ENCODE measurements at places on chromosomes 12 and 14.

- DNase-seq = no peak
Measured at GRCh38 chr12:69354556-69355187, 4.9 kb upstream of the YEATS4 start.

GRCh38 chr14:89339579-89339978, 77.5 kb downstream of the FOXN3 start:
- DNase-seq = no peak

DNA sequence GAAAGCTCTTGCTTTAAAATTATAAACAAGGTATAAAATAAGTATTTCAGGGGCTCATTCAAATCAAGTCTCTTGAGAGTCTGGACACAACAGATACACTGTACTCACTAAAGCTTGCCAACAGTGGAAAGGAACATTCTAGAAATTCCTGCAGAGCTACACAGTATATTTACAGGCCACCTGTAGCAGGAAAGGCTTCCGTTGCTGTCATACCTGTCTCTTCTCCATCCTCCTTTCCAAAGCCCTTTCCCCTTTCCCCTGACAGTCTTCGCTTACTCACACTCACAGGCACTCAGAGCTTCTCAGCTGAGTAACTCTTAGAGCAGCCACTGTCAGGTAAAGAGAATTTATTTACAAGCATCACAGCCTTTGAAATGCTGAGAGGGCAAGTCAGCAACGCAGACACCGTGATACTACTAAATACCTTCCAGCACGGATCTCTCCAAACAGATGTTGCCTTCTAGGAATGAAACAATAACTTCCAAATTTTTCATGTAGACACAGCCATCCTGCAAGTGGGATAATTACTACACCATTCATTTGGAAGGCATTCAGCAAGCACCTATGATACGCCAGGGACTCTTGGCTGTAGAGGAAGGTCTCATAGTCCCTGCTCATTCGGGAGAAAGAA, 167.9 kb downstream of the FOXN3 start:
- no peak for DNase-seq

DNA sequence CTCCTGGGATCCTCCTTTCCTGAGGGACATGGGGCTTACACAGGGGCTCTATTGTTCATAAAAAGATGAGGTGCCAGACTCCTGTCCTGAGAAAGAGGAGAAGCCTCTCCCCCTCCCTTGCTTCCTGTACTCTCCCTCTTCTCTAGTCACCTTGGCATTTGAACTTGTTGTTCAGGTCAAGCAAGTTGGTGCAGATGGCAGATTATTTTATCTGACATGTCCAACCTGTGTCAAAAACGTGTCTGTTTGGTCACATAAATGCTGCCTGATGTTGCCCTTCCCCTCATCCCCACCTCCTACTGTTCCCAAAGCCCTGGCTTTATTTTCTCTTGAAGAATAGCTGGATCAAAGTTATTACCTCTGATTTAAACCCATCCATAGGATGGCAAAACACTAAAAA, 154.8 kb downstream of the TMX1 start:
- no peak for DNase-seq

DNA sequence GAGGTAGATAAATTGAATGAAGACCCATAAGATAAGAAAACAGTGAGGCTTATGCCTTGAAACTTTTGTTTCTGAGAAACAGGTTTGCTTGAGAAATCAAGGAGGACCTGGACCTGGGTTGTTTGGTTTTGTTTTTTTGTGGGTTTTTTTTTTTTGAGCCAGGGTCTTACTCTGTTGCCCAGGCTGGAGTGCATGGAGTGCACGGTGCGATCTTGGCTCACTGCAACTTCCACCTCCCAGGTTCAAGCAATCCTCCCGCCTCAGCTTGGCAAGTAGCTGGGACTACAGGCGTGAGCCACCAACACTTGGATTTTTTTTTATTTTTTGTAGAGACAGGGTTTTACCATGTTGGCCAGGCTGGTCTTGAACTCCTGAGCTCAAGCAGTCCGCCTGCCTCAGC, 9.0 kb upstream of the PPTC7 start:
- no peak for DNase-seq

GRCh38 chr12:66461331-66461730, 159.0 kb downstream of the HELB start:
- DNase-seq = no peak

- DNase-seq = no peak
Measured at GRCh38 chr12:121927813-121928212, 9.4 kb downstream of the CFAP251 start.
